Ascending aorta (tissue), 2 donors: ENCODE measurements at places on chromosomes 6 and 20. TPM values are rescaled to one million over a fixed set of nuclear protein-coding genes. Genes with fewer than 3 reads are reported as not detected.
A peak's percentile ranks its signal among the peaks of the same experiment; 100 is the strongest.

- no peak for DNase-seq
Observed at GRCh38 chr20:59139998-59140397, 23.6 kb upstream of the ZNF831 start.

GRCh38 chr6:126826166-126826714, 292.2 kb upstream of the RSPO3 start:
- no peak for DNase-seq

DNA sequence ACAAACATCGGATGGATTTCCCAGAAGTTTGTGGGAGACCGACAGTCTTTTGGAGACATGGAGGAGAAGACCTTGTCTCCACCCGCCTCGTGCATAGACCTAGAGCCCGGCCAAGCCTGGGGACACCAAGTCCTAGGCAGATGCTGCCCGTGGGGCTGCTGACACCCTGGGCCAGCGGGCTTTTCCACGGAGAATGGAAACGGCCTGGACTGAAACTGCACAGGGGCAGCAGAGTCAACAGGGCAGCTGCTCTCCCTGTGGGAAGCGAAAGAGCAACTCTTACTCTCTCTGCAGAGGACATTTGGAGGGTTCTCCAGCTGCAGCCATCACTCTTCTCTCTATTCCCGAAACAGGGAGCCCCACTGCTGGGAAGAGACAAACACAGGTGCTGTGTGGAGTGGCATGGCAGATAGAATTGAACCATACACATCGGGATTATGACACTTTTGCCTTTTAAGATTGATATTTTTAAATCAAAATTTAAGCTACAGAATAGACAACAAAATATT, 401.2 kb downstream of the THBS2 start:
- no peak for DNase-seq

DNA sequence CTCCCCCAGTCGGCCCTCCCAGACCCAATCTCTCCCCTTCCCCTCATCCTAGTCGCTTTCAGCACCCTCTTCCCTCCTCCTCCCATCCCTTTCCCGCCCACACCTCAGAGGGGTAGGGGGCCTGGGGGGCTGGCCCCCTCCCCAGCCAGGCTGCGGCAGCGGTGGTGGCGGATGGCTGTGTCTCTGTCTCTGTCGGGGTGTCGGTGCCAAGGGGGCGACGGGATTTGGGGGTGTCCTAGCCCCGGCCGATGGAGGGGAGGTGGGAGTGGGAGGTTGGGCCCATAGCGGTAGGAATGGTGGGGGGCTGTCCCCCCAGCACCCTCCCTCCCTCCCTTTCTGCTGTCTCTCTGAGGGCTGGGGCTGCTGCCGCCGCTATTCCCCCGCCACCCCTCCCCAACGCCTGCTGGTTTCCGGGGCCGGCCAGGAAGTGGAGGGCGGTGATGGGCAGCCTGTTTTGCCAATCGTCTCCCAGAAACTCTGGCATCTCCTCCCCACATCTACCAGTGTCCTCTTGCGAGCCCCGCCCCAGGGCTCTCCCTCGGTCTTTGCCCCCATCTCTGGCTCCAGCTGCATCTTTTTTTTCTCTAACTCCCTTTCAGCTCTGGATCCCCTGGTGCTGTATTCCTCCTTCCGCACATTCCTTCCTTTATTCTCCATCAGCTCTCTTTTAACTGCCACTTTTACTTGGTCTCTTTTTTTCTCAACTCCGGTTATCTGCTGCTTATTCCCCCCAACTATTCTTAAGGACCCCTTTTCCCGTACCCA, at the start of gene AGPAT1:
Gene AGPAT1, minus strand, starts transcription at position 374 of the 765 bp plus-strand sequence. CDS start 4,588 bp downstream, outside the sequence.
- DNase-seq = peak; percentile 97

DNA sequence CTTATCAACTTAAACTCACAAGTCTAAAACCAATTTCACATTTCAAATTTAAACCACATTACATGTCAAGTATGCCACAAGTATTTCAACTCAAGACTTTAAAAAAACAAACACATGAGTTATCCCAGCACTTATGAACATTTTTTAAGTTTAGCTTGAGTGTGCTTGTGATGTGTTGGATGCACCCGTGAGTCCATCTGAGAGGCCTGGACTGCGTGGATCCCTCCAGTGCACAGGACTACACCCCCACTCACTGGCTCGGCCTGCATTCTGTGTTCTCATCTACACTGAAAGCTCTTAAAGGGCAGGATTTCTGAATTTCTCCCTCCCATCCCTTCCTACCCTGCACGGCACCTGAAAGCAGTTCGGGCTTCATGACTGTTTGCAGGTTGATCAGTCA, 128.8 kb upstream of the CD93 start:
- DNase-seq = no peak

Gene SLC26A8
- total RNA-seq = not detected

Gene IRF4
- total RNA-seq = 1.3 TPM

Gene RCAN2
- 83.4 TPM for total RNA-seq
